ENCODE measurements at places on chromosomes 6 and 20.

GRCh38 chr20:57809149-57809548 lies 99.3 kb upstream of the PMEPA1 start:
- no peak for DNase-seq

DNA sequence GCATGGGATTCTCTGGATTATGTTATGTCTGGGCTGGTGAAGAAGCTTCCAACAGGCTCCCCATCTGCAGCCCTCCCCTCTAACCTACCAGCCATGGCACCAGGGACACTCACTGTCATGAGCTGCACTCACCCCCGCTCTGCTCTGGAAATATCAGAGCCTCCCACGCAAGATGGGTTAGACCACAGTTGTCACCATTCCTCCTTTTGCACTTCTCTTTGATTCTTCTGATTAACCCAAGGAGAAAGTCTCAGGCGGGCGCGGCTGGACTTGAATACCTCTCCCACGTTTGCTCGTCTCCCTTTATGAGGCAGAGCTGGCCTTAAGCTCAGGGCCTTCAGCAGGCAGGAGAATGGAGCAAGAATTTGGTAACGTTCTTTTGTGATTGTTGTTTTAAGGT lies 128.1 kb downstream of the CEBPB start:
- no peak for DNase-seq

DNA sequence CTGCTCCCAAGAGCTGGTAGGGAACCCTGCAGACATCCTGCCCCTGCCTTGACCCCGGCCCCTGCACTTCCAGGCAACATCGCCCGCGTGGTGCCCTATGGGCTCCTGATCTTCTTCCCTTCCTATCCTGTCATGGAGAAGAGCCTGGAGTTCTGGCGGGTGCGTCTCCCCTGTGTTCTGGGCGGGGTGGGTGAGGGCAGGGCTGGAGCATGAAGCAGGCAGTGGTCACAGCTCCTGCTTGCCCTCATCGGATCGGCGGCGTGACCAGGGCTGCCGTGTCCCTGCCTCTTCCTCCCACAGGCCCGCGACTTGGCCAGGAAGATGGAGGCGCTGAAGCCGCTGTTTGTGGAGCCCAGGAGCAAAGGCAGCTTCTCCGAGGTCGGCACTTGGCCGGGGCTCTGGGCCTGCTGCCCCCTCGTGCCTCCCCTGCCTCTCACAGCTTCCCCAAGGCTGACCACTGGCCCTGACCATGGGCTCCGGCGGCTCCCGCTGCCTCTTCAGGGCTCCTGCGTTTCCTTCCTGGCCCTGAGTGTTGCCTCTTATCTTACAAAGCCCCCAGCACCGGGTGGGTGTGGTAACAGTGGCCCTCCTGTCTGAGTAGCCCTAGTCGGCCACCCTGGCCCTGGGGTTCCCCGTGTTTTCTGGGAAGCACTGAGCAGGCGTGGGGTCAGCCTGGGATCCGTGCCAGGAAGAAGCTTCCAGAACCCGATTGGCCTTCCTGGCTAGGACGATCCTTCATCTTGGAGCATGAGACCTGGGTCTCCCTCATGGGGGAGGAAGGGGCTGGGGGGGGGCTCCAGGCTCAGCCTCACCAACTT lies 8.0 kb upstream of the TNFRSF6B start:
- DNase-seq: no peak

DNA sequence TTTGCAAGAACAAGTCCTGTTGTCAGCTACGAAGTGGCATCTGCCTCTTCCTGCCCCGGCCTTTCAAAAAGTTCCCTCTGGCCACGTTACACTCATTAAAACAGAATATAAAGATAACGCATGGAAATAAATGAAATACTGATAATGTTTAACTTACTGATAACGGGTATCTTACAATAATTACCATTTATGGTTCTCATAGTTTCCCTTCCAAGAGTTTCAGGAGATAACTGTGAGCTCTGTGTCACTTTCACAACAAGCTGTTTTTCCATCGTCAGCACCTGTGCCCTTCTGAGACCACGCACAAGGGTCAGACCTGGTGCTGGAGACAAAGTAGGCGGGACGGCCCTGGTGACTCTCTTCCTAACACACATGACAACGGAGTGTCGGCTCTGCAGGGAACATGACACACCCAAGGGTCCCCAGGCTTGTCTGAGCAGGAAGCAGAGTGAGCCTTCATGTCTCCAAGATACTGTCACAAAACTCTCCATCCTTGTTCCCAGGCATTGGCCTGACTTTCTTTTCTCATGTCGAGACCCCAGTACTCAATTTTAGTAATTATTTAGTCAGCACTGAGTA lies 86.2 kb upstream of the THBS2 start:
- no peak for DNase-seq

GRCh38 chr20:54292185-54292584 lies 84.3 kb downstream of the PFDN4 start:
- DNase-seq: no peak

- DNase-seq: no peak
These were observed 240.8 kb upstream of the QKI start for GRCh38 chr6:163173741-163174140.

DNA sequence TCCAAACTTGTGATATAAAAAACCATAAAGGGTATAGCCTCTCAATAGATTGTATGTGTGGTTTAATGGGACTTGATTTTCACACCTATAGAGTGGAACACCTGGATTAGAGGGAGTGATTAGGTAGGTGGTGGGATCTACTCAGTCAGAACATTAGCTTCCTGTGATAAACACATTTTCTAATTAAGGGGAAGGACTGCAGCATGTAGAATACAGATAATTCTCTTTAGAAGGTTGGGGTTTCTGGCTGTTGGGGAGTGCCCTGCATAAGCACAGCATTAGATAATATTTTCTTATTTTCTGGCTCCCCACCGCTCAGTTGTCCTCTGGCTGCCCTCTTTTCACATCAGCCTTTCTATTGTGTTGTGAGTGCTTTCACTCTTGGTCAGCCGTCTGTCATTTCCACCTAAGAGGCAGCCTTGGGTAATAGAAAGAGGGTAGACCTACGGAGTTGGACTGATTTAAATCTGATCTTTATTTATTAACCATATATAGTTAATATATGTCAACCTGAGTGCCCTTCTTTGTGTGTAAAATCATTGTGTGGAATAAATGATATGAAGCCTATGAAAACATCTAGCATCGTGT lies 8.0 kb downstream of the CSE1L start:
- DNase-seq: no peak

DNA sequence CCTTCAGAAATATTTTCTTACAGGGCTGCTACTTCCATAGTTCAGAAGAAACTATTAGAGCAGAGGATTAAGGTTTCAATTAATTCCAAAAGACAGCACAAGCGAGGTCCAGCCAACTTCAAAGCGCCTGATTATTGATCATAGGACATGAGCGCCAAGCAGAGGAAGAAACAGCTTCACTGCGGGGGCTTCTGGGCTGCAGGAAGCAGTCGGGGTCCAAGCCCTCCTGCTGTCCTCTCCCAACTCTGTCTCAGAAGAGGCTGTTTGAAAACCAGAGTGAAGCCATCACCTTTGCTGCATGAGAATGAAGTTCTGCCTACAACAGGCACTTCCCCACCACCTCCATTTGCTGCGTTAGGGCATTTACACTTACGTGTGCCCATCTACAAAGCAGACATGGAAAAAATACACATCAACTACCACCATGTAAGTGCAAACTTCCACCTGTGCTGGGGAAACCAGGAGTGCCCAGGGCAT lies 23.9 kb downstream of the SUMO4 start:
- no peak for DNase-seq

DNA sequence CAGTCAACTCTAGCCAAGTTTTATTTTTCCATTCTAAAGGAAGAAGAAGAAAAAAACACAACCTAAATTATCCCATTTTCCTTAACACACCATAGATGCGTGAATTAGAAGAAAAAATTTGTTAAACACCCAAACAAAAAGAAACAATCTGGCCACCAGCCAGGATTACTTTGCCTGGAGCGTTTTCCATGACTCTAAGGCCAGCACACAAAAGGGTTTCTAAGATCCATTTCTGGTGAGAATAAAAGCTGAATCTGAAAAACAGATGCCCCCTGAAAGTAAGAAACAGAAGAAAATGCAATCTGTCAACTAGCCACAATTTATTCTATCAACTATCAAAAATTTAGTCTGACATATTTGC lies 267.2 kb upstream of the SULF2 start:
- DNase-seq: no peak

DNA sequence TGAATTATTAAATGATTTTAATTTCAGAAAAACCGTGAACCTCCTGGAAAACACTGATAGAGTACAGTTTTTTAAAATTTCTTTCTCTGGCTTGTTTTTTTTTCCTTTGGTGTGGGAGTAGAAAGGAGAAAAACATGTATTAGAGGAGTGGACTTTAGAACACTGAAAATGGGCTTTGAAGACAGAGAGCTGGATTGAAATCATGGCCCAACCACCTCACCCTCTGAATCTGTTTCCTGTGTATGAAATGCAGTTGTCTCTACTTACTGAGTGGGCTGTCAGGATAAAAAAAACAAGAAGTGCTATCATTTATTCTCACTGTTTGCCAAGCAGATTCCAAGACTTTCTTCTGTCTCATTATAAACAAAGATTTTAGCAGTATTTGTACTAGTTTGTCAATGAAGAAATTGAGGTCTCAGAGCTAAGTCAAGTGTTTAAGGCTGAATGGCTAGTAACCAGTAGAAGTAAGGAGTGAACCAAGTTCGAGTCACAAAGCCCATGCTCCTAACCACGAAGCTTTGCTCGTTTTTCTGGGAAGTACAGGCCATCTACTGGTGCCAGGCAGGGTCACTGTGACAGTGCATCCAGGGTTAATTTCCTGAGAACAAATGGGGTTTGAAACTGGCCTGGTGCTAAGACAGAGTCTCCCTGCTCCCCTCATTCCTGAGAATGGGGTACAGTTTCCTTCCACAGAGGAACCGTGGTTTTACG lies 256.4 kb downstream of the TMEM242 start:
- no peak for DNase-seq

DNA sequence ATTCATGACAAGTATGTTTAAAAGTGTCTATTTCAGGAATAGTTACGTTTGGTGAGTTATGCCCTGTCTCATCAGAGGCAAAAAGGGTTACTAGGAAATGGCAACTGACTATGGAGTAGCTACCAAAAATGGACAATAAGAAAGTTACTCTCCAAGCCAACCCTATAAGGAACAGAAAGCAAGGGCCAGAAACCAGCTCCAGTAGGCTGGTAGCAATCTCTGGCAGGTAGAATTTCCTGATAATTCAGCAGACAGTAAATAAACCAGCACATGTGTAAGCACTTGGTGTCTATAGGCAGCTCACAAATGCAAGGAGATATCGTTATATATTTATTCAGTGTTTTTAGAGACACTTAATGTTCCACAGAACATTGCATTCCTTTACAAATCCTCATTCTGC lies 20.3 kb downstream of the SOX4 start:
- no peak for DNase-seq

DNA sequence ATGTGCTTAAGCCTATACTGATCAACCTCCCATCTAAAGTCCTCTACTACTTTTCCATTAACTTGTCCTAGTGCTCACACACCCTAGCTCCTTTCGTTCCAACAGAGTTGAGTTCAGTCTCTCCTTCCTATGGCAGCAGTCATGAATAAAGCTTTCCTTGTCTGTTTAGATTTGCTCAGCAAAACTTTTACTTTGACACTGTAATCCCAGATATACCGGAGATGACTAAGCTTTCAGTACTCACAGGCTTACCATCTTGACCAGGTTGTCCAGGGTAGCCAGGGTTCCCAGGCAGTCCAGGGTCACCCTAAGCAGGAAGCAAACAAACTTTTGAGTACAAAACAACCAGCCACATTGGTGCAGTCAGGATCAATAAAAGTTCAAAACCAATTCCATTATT lies 90.7 kb downstream of the COL21A1 start:
- no peak for DNase-seq

- DNase-seq: no peak
These were observed 48.9 kb upstream of the MOCS1 start for GRCh38 chr6:39983193-39983592.

GRCh38 chr6:76381612-76382011 lies 309.1 kb upstream of the IMPG1 start:
- no peak for DNase-seq

GRCh38 chr20:50120935-50121693 lies 8.2 kb upstream of the UBE2V1 start:
- no peak for DNase-seq

DNA sequence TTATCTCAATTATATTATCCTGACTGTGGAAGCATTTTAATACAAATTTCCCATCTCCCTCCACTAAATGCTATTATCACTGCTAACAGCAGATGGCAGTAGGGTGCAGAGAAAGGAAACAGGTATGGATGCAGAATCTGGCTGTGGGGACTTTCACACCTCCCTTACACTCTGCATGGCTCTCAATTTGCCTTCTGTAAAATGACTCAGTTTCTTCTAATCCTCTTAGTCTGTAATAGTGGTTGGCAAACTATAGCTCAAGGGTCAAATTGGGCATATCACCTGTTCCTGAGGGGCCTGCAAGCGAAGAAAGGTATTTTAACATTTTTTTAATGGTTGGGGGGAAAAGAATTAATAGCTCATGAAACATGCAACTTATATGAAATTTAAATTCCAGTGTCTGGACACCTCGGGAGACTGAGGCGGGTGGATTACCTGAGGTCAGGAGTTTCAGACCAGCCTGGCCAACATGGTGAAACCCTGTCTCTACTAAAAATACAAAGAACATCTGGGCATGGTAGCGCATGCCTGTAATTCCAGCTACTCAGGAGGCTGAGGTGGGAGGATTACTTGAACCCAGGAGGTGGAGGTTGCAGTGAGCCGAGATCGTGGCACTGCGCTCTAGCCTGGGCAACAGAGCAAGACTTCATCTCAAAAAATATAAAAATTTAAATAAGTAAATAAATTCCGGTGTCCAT lies 83.5 kb downstream of the ZMYND8 start:
- no peak for DNase-seq

- no peak for DNase-seq
These were observed 10.6 kb upstream of the EXOC2 start for GRCh38 chr6:703552-703951.

GRCh38 chr6:167746975-167747374 lies 79.7 kb upstream of the AFDN start:
- no peak for DNase-seq

DNA sequence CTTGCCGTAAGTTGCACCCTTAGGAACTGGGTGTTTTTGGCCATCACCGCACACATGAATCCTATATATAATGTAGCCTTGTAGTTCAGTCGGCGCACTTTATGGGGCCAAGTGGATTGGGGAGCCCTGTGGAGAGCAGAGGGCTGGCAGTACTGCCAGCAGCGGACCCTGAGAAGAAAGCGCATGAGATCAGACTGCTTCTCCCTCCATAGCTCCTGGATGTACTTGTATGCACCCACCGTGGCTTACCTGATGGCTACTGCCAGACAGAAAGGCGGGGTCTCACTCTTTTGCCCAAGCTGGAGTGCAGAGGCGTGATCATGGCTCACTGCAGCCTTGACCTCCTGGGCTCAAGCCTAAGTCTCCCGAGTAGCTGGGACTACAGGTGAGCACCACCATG lies 32.8 kb upstream of the OVOL2 start:
- DNase-seq: no peak

- DNase-seq: no peak
These were observed 1086.2 kb downstream of the KIF16B start for GRCh38 chr20:15487030-15487429.

DNA sequence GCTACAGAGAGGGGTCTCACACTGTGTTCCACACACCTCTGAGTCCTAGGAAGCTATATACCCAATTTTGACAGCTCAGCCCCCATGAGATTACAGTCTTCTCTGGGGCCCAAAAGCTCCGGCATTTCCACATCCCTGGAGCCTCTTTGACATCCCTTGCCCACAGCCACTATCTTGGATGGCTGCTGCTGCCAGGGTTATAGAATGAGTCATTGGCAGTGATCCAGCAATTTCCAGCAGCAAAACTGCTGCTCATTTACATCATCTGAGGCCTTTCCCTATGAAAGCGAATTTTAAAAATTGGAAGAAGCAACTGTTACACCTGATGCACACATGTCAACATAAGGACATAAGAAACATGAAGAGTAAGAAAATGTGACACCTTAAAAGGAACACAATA lies 590.7 kb downstream of the MEI4 start:
- no peak for DNase-seq
